Activated effector memory CD4-positive, alpha-beta T cell treated with anti-CD3 and anti-CD28 coated beads, Interleukin-2, amount 50 U/mL, for 16 hours (primary cell): ENCODE measurements at places on chromosomes 16 and 17.

- DNase-seq = no peak
Observed at GRCh38 chr16:16864536-16864935, 485.6 kb downstream of the NPIPA7 start.

- no peak for DNase-seq
Observed at GRCh38 chr16:11964761-11965551, at the start of gene TNFRSF17. TNFRSF17 (plus strand) TSS chr16:11965210; CDS start chr16:11965325, 115 bp downstream.

DNA sequence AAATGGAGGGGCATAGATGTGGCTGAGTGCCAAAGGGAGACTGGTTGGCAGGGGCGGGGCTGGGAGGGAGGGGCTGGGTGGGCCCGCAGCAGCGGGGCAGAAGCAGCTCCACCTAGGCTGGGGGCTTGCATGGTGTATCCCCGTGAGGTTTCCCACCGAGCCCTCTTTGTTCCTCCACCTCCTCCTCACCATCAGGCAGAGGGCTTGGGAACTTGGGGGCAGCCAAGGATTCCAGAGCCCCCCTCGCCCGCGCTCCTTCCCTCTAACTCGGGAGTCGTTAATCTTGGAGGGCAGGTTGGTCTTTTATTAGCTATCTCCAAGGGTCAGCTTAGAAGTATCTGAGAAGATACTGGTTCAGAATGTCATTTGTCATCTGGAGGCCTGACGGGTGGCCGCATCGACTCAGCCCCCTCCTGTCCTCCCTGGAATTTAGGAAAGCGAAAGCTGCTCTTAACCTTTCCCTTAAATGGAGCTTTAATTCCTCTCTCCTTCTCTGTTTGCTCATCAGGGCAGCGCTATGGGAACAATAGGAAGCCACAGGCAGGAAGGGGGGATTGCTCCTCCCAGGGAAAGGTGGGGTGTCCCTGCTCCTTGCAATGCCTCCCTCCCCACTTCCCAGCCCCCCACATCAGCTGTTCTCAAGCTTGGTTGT is 274.3 kb upstream of the XYLT1 start:
- no peak for DNase-seq

GRCh38 chr17:79609673-79610645 is 892 bp downstream of the RBFOX3 start:
- no peak for DNase-seq

GRCh38 chr17:39939588-39940419 is 12.3 kb downstream of the LRRC3C start:
- peak; percentile 72 for DNase-seq

DNA sequence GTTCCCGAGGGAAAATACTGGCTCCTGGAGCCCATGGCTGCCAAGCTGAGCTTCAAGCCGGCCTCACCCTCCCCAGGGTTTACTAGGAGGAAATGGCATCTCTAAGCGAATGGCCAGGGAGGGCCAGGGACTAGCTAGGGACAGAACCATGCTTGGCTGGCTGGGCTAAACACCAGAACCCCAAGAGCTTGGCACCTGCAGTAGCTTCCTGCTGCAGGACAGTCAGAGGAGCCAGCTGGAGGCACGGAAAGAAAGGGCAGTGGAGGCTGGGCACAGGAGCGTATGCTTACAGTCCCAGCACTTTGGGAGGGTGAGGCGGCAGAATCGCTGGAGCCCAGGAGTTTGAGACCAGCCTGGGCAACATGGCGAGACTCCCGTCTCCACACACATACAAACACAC is 33.7 kb downstream of the PEMT start:
- DNase-seq = no peak

DNA sequence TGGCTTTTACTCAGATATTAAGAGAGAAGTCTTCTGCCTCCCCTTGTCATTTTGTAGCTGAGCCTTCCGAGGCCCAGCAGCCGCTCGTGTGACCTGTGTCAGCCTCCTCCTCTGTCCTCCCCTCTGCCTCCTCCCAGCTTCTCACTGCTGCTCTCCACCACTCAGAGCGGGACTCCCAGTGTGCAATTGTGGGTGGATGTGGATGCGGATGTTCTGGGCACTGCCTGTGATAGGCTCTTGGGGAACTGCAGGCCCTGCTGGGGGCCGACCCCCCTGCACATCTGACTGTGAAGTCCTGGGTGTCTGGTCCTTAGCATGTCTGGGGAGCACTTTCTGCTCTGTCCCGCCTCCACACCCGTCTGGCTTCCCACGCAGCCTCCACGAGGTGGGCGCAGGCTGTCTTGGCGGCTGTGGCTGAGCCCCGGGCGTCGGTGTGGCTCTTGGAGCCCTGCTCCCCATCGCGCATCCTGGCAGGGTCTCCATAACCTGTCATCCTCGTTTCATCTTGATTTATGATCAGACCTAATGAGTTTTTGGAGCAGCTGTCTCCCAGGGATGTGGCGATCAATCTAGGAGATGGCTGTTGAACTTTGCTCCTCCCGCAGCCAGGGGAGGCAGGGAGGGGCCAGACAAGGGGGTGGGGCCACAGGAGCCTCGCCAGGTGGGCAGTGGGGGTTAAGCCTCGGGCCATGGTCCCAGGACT is 28.1 kb downstream of the GRIN2C start:
- DNase-seq = no peak

DNA sequence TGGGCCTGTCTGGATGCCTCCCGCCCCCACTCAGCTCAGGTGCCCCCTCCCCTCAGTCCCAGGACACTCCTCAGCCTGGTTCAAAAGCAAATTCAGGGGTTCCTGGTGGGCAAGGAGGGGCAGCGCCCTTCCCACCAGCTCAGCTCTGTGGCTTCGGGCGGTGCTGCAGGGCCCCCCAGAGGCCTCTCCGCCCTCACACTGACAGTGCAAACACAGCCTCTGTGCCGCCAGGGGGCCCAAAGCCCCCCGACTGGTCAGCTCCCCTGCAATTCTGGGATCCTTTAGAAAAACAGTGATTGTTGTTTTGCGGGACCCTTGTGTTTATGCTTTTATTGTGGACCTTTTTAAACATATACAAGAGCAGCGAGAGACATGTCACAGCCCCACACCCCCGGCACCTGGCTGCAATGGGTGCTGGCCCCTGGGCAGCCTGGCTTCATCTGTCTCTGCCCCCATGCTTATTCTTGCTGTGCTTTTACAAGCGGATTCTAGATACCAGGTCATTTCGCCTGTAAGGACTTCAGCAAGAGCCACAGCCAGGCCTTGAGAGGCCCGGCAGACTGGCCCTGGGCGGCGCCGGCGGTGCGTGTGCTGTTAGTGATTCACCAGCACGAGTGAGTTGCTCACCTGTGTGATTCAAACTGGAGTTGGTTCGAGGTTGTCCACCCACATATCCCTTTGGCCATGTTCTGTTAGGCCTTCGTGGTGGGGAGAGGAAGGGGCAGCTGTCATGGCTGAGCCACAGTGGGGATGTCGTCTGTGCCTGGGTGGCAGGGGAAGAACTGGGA is 21.2 kb downstream of the ZNF469 start:
- DNase-seq = no peak

- DNase-seq = no peak
Observed at GRCh38 chr16:83554096-83554495, 253.7 kb upstream of the HSBP1 start.

DNA sequence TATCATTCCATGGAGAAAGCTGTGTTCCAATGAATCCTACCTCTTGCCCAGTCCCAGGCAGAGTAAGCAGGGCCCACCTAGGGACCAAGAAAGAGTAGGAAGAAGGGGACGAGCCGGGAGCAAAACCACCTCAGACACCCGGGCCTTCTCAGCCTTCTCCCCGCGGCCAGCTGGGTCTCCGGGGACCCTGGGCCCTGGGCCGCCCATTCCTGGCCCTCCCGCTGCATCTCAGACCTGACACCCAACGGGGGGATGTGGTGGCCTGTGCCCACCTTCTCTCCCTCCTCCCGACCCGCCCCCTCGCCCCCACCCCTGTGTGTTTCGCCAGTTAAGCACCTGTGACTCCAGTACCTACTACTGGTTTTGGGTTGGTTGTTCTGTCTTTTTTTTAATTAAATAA is 11.4 kb upstream of the CACNG1 start:
- no peak for DNase-seq

- DNase-seq = no peak
Observed at GRCh38 chr16:19123535-19124178, 9.9 kb downstream of the ITPRIPL2 start.

GRCh38 chr16:29315916-29316517 is 90.5 kb downstream of the NPIPB11 start:
- no peak for DNase-seq

GRCh38 chr17:1391577-1391976 is 8.4 kb downstream of the YWHAE start:
- DNase-seq = no peak

- DNase-seq = no peak
Observed at GRCh38 chr17:64651889-64652288, 10.2 kb downstream of the SMURF2 start.

- peak; percentile 94 for DNase-seq
Observed at GRCh38 chr16:89115216-89115861, 21.7 kb downstream of the ACSF3 start.

- DNase-seq = peak; percentile 52
Observed at GRCh38 chr17:40415390-40415789, 2.3 kb downstream of the TOP2A start.

DNA sequence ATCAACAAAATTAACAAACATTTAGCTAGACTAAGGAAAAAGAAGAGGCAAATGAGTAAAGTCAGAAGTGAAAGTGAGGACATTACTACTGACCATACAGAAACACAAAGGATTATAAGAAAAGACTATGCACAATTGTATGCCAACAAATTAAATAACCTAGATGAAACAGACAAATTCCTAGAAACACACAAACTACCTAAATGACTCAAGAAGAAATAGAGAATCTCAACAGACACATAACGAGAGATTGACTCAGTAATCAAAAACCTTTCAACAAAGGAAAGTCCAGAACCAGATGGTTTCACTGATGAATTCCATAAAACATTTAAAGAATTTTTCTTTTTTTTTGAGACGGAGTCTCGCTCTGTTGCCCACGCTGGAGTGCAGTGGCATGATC is 35.7 kb upstream of the MYLK3 start:
- DNase-seq = no peak

GRCh38 chr16:84853534-84853933 is 33.7 kb downstream of the CRISPLD2 start:
- no peak for DNase-seq

- DNase-seq = no peak
Observed at GRCh38 chr16:51155199-51155607, 4.1 kb upstream of the SALL1 start.

GRCh38 chr17:81471818-81472456 is 40.7 kb downstream of the ACTG1 start:
- DNase-seq = no peak

GRCh38 chr17:75755205-75755901 is 9.6 kb downstream of the GALK1 start:
- no peak for DNase-seq

DNA sequence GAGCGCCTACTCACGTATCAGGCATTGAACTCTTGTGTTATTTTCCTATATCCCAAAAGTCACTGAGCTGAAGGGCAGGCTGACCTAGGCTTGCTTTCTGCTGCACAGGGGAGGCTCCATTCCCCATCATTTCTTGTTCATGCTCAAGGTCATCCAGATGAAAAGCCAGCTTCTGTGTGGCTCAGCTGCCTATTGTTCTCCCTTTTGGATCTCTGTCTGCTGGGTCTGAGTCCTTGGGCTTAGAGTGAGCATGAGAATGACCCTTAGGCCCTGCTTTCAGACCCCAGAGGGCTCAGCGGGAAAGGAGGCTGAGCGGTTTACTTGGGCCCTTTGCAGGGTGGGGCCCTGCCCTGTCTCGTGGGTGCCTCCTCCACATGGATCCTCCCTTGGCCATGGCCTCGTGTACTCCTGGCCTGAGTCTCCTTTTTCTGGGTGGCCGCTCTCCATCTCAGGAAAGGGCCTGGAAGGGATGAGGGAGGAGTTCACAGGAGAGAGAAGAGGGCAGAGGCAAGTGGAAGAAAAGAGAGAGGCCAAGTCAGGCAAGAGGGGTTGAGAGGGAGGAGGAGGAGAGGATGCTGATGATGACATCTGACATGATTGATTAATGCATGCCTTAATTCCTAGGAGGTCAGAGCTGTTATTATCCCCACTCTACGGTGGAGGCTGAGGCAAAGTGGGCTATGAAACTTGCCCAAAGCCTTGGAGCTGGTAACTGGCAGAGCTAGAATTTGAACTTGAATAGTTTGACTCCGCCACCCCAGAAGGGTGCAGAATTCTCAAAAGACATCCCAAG is 19.8 kb upstream of the MAP3K14 start:
- peak; percentile 13 for DNase-seq

- DNase-seq = no peak
Observed at GRCh38 chr17:45950888-45951287, 48.2 kb upstream of the STH start.

- no peak for DNase-seq
Observed at GRCh38 chr17:3870871-3871306, 22.0 kb downstream of the CAMKK1 start.

GRCh38 chr17:66437476-66438026 is 135.1 kb downstream of the PRKCA start:
- no peak for DNase-seq

GRCh38 chr17:2937331-2938003 is 125.9 kb downstream of the OR1D5 start:
- no peak for DNase-seq
